MG63 (cell line): ENCODE measurements at places on chromosomes 5 and 9. TPM values are rescaled to one million over a fixed set of nuclear protein-coding genes. Genes with fewer than 3 reads are reported as not detected.

DNA sequence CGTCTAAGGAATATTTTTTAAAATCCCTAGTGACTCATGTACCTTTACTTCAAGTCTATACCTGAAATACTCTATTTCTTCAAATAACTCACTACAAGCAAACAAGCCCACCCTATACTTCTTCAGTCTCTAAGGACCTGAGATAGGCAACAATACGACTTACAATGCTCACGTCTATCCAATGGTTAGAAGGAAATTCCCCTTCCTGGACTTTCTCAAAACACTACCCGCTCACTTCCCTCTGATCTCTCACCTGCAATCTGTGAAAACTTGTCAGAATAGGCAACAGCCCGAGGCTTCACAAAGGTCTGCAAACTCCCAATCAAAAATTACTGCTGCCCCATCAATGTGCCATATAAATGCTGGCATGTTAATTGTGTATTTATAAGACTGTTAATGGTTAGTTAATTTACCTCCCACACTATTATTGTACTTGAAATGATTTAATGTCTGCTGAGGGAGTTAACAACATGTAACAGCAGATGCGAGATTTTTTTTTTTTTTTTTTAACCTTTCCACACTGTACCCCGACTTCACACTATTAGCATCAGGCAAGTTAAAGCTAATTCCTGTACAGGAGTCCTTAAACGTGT, 27.3 kb downstream of the MAPKAP1 start:
- DNase-seq, result no peak

DNA sequence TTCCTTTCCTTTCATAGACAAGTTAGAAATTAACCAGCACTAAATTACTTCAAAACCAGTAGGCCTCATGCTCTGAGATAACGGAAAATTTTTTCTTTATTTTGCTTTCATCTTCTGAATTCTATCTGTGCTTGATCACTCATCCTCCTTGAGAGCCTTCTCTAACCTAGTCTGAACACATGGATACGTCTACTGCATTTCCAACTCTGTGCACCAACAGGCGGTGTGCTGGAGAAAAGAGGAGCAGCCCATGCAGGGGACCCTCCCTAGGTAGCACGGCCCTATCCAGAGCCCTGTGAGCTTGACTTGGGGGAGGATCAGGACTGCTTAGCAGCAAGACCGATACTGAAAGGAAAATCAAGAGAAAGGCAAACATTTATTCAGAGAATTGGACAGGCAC, 149.8 kb downstream of the AUH start:
- no peak for DNase-seq

- DNase-seq, result no peak
Observed at GRCh38 chr9:131937451-131937850, 142.2 kb downstream of the MED27 start.

Gene FBP2
- not detected in 2 replicates for total RNA-seq

Gene ZNF366
- total RNA-seq, result not detected in 2 replicates

Gene ADAMTSL1
- 62.9 and 67.7 TPM in 2 replicates for total RNA-seq

Gene TMEM232
- 2.6 TPM in 1 of 2 replicates, not detected in the other for total RNA-seq

Gene CD180
- total RNA-seq, result not detected in 2 replicates
